ENCODE measurements at places on chromosomes 1 and 21. TPM values are rescaled to one million over a fixed set of nuclear protein-coding genes. Genes with fewer than 3 reads are reported as not detected.

TMPRSS15 gene
- not detected for total RNA-seq

TNFSF4 gene
- total RNA-seq = 2.3 TPM

RPE65 gene
- total RNA-seq = not detected

MASP2 gene
- 0.19 TPM for total RNA-seq

GNG4 gene
- under 0.01 TPM for total RNA-seq

FCN3 gene
- not detected for total RNA-seq

TRIM67 gene
- not detected for total RNA-seq

DIO1 gene
- total RNA-seq = not detected

RPRD2 gene
- 6.5 TPM for total RNA-seq

C1orf226 gene
- 0.56 TPM for total RNA-seq

COL18A1 gene
- total RNA-seq = 56.4 TPM

FAM177B gene
- not detected for total RNA-seq

FLG gene
- total RNA-seq = under 0.01 TPM

ABCA4 gene
- total RNA-seq = 2.5 TPM

KCNH1 gene
- total RNA-seq = 0.19 TPM

IL12RB2 gene
- total RNA-seq = not detected

GPR161 gene
- total RNA-seq = 11.7 TPM

CHIA gene
- total RNA-seq = not detected

ESPN gene
- total RNA-seq = under 0.01 TPM

CYP4B1 gene
- 0.28 TPM for total RNA-seq

BCAR3 gene
- total RNA-seq = 35.1 TPM

ALDH4A1 gene
- 12.5 TPM for total RNA-seq

CHRM3 gene
- total RNA-seq = under 0.01 TPM

Measured in regular cardiac myocyte (primary cell).